Stimulated activated CD8-positive, alpha-beta memory T cell treated with anti-CD3 and anti-CD28 coated beads, Interleukin-15, amount 100 ng/mL, for 4 hours (primary cell): ENCODE measurements at places on chromosomes 3 and 15.

GRCh38 chr3:140942221-140943104, 827 bp downstream of the SLC25A36 start:
- peak; percentile 2 for DNase-seq

- DNase-seq, result no peak
Observed at GRCh38 chr3:72287956-72288355, 503.0 kb upstream of the PROK2 start.

DNA sequence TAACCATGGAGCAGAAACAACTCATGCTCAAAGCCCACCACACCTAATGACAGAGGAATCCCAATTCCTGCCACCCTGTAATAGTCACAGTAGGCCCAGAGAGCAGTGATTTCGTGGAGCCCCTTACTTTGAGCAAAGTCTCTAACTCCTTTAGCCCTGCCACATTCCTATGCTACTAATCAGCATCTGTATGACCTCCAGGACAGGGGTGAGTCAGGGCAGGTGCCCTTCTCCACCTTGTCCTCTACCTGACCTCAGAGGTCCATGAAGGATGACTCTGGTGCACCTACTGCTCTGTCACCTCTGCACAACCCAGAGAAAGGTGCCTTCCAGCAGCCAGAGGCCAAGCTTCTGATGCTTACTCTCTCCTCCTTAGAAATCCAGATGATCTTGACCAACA, 6.1 kb upstream of the SCG3 start:
- no peak for DNase-seq

DNA sequence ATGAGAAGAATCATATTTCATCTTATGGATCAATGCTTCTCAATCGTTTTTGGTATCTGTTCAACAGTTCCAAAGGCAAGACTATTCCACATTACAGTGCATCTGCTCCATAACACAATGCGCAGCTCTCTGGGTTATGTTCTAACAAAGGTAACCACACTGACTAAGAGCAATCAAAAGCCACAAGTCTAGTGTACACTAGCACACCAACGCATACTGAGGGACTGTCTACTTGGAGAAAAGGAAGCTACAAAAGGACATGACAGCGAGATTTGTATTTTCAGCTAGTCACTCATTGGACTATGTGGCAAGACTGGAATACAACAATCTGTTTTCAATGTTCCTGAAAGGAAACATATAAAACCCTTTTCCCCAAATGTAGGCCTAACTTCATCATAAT, 35.8 kb downstream of the SETD2 start:
- no peak for DNase-seq

- no peak for DNase-seq
Observed at GRCh38 chr15:45201557-45201859, 13.7 kb upstream of the SHF start.

DNA sequence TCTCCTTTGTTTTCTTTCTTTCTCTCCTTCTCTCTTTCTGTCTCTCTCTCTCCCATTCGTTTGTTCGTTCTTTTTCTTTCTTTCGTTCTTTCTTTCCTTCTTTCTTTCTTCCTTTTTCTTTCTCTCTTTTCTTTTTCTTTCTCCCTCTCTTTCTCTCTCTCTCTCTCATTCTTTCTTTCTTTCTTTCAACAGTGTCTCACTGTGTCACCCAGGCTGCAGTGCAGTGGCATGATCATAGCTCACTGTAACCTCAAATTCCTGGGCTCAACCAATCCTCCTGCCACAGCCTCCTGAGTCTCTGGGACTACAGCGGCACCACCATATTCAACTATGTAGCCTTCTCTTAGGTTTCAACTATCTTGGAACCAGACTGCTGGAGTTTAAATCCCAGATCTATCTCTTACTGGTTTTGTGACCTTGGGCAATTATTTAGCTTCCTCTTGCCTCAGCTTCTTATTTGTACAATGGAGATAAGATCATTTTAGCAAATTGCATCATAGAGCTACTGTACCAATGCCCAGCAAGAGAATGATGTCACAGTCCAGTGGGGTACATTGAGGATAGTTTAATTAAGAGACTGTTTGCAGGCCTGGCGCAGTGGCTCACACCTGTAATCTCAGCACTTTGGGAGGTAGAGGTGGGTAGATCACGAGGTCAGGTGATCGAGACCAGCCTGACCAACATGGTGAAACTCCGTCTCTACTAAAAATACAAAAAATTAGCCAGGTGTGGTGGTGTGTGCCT, 27.3 kb upstream of the PARL start:
- DNase-seq, result no peak

DNA sequence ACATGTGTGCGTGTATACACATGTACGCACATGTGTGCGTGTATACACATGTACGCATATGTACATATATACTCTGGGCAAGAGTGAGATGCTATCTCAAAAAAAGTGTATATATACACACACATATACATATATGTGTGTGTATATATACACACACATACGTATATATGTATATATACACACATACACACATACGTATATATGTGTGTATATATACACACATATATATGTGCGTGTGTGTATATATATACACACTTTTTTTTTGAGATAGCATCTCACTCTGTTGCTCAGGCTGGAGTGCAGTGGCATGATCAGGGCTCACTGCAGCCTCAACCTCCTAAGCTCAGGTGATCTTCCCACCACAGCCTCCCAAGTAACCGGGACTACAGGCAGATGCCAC, 8.4 kb downstream of the HACL1 start:
- no peak for DNase-seq

DNA sequence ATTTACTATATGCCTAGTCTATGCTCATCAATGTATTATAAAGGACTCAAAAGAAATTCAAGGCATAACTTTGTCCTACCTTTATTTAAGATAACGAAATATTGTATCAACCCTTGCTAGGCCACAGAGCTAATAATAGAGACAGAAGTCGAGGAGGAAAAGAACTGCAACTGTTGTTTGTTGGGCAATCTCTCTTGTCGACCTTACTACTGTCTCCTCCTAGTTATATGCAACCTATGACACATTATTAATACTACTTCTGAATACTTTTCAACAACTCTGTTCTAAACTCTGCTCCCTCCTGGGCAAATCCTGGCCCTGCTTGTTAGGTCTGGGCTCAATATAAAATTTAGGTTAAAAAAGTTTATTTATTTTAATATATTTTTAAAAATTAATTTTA, 24.6 kb downstream of the SPPL2A start:
- DNase-seq, result no peak

- no peak for DNase-seq
Observed at GRCh38 chr3:54649551-54649950, 278.3 kb downstream of the LRTM1 start.

DNA sequence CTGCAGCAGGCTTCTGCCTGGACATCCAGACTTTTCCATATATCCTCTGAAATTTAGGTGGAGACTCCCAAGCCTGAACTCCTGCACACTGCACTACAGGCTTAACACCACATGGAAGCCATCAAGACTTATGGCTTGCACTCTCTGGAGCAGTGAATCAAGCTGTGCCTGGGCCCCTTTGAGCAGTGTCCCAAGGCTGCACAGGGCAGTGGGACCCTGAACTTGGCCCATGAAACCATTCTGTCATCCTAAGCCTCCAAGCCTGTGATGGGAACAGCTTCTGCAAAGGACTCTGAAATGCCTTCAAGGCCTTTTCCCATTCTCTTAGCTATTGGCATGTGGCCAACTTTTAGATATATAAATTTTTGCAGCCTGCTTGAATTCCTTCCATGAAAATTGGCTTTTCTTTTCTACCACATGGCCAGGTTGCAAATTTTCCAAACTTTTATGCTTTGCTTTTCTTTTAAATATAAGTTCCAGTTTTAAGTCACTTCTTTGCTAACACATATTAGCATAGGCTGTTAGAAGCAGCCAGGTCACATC, 257.8 kb upstream of the DCBLD2 start:
- no peak for DNase-seq

- DNase-seq, result no peak
Observed at GRCh38 chr3:33458446-33458845, 18.2 kb upstream of the UBP1 start.

- no peak for DNase-seq
Observed at GRCh38 chr3:107689355-107689754, 166.6 kb downstream of the BBX start.

GRCh38 chr15:75666823-75667501, 19.2 kb downstream of the SNX33 start:
- DNase-seq, result no peak

DNA sequence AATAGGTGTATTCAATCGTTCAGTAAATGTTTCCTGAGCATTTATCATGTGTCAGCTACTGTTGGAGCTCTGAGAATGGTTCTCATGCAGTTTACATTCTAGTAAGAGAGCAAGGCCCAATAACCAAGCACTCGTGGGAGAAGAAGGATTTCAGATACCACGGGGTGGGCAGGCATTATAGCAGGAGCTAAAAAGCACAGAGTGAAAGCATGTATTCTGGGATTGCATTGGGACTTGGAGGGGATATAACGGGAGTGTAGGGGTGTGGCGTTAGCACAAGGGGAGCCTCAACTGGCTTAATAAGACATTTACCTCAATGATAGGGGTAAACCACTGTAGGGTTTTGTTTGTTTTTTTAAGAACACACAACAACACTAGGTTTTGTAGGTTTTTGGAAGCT, 1.6 kb upstream of the SIAH2 start:
- no peak for DNase-seq

- no peak for DNase-seq
Observed at GRCh38 chr3:12986031-12986430, 87.2 kb downstream of the IQSEC1 start.

DNA sequence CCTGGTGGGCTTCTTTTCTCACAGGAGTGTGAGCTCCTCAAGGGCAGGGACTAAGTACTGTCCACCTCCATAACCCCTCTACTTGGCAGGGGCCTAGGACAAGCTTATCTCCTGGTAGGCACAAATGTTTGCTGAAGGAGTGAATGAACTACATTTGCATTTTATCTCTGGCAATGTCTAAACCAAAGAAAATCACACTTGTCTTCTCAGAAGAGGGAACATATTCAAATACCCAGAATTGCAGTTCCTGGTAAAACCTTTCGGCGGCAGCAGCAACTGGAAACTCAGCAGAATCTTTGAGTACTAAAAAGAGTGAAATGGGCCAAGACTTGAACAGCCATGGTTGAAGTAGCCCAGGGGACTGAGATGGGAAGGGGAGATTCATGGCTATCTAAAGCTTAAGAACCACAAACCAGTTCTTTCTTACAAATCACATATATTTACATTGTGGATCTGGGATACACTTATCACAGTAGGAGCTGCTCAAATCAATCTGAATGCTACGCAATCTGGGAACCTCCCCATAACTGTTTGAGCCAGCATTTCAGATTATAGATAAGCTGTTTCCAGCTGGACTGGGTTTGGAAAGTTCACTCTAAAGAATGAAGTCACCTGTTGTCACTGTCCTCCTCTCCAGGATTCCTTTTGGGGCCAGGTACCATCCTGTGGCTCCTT, 18.7 kb upstream of the PTPN9 start:
- no peak for DNase-seq

GRCh38 chr3:123780656-123781055, 103.5 kb downstream of the MYLK start:
- no peak for DNase-seq

GRCh38 chr3:54065140-54065539, 57.2 kb upstream of the CACNA2D3 start:
- DNase-seq, result no peak

- DNase-seq, result no peak
Observed at GRCh38 chr3:15796331-15796730, 1.4 kb downstream of the ANKRD28 start.

DNA sequence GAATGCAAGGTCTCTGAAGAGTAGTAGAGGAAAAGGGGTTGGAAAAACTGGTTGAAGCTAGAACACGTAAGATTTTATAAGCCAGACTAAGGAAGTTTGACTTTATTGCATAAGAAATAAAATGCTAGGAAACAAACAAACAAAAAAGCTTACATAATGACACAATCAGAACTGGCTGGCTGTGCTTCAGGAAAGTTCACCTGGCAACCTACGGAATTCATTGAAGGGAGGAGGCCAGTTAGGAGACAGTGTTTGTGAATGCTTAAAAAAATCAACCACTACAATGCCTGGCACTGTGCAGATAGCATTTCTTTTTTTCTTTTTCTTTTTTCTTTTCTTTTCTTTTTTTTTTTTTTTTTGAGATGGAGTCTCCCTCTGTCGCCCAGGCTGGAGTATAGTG, 1.9 kb upstream of the ICE2 start:
- DNase-seq, result no peak

DNA sequence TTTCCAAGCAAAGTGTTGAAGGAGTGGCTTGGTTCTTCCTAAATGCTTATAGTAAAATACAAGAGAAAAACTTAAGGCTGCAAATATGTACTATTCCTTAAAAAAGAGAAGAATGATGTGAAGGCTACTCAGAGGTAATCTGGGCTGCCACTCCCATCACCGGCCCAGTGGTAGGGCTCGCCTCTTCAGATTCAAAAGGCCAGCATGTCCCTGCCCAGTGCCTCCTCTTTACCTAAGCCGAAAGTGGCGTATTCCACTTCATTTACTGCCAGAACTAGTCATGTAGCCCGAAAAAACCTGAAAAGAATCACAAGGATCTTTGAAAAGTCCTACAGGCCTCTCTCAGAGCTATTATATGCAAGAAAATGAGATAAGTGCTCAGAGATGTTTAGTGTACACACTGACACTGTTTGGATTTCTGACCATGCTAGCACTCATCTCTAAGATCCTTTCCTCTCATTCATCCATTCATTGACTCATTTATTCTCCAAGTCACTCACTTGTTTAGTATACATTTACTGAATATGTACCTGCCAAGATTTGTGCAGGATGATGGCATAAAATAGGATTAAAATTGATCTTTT, 373.3 kb upstream of the THBS1 start:
- DNase-seq, result no peak

GRCh38 chr15:31320022-31320421, 6.6 kb upstream of the KLF13 start:
- no peak for DNase-seq

DNA sequence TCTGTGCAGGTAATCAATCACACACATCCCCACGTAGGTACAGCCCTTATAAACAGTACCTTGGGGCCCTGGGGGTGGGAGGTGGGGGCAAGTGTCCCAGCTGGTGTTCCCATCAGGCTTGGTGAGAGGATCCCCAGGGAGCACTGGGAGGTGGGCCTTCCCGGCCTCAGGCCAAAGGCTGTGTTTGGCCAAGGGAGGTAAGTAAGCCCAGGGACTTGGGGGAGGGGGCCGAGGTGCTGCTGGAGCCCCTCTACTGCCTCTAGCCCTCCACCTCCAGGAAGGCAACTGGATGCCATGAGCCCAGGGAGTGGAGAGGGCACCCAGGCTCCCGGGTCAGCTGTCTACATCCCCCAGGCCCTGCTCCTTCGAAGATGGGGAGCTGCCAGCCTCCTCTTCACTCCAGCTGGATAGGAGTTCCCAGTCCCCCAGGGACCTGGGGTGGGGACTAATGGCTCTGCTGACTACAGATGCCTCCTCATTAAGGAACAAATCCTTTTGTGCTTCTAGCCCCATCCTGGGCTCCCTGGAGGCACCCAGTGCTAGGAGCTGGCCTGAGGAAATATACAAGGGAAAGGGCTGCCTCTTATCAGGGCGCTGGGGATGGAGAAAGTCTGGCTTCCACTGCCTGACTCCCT, 33.1 kb downstream of the RNU5B-1 start:
- no peak for DNase-seq

GRCh38 chr3:170826047-170826446, 43.9 kb downstream of the RPL22L1 start:
- no peak for DNase-seq

- DNase-seq, result no peak
Observed at GRCh38 chr3:128911911-128912310, 32.5 kb downstream of the ACAD9 start.

GRCh38 chr3:170529912-170530311, 56.0 kb downstream of the SLC7A14 start:
- DNase-seq, result no peak
